ENCODE measurements at places on chromosomes 6 and 20.

- no peak for DNase-seq
Observed at GRCh38 chr20:13554706-13555105, 84.0 kb downstream of the TASP1 start.

DNA sequence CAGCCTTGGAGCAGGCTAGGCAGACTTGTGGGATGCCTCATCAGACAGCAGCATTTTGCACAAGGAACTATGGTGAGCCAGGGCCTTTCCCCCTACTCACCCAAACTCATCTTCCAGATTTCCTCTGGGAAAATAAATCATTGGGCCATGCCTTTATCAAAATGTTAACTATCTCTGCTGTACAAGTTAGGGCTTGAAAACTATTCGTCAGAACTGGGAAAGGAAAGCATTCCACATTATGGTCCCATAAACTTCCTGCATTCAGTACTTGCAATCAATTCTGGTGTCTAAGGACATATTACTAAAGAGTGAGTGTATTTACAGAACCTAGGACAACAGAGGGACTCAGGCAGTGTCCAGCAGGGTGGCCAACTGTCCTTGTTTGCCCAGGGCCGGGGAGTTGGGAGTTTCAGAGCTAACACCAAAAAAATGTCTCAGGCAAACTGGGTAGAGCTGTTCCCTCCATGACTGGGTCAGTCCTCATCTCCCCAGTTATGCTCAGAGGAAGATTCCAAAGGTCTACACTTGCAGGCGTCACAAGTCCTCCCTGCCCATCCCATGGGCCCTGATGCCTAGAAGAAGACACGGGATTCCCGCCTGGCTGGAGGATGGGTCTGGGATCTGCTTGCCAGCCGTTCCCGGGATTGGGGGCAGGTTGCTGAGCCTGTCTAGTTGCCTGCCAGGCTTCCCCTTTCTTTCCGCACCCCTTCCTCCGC lies 72.2 kb downstream of the SLC22A3 start:
- DNase-seq = no peak

DNA sequence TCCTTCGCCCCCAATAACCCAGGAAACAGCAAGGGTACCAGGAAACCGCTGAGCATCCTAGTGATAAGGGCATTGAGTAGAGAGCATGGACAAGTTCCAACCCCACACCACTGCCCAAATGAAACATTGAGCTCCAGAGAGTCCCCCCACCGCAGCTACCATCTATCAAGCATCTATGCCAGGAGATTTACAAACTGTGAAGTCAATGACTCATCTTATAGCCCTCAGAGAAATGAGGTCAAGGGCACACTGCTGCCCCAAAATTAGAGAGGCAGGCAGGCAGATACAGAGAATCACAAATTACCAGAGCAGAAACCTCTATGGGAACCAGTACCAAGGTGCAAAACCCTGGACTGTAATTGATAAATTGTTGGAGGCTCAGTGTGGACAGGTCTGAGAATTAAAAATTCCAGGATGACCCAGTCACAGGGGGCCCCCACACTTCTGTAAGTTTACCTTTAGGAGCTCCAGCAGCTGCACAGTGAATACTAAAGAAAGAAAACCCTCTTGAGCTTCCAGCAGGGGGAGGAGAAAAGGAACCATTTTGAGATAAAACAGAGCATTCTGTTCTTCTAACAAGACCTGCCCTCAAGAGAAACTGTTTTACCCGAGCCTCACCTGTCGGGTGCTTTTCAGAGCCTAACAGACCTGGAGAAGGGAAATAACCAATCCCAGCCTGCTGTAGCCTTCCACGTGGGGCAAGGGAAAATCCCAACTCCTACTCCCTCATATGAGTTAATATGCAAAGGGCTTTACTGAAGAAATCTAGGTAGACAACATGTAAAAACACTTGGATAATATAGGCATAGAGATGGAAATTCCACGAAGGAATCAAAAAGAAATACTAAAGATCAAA lies 118.0 kb upstream of the ARID1B start:
- DNase-seq = no peak

GRCh38 chr6:44622956-44623355 lies 235.4 kb downstream of the CDC5L start:
- no peak for DNase-seq

DNA sequence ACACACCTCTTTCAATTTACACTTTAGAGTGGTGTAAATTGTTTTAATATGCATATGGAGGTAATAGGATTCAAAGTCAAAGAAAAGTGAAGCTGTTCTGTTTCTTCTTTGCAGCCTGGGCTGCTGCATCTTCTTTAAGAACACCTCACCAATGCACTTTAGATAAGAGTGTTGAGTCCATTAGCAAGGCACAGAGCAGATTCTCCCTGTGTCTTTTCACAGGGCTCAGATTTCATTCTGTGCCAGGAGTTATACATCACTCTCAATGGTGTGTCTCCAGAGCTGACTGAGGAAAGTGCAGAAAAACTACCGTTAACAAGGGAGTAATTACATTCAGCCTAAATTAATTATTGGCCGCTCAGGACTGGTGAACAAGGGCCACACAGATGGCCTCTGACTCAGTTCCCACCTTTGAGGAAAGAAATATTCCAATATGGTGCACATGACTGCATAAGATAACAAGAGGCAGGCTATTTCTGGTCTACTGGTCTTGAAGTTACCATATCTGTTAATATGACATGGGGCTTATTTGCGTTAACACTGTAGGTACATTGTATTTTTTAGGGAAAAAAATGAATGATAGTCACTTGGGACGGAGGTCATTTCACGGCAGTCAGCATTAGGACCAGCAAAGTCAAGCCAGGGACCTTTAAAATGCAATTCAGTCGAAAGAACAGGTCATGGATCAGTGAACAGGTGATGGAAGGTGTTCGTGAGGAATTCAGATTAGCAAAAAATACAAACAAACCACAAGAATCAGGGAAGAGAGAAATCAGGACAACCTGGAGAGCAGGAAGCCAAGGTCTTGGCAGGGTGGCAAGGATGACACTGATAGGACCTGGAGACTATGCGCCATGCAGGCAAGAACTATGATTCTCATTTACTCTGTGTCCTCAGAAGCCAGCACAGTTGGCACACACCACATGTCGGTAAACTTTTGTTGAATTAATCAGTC lies 203.7 kb downstream of the TBX18 start:
- DNase-seq = no peak

All from K562 (cell line).